Neural progenitor cell (in vitro differentiated cells): ENCODE measurements at places on chromosomes 11 and 22. TPM values are rescaled to one million over a fixed set of nuclear protein-coding genes. Genes with fewer than 3 reads are reported as not detected.

DNA sequence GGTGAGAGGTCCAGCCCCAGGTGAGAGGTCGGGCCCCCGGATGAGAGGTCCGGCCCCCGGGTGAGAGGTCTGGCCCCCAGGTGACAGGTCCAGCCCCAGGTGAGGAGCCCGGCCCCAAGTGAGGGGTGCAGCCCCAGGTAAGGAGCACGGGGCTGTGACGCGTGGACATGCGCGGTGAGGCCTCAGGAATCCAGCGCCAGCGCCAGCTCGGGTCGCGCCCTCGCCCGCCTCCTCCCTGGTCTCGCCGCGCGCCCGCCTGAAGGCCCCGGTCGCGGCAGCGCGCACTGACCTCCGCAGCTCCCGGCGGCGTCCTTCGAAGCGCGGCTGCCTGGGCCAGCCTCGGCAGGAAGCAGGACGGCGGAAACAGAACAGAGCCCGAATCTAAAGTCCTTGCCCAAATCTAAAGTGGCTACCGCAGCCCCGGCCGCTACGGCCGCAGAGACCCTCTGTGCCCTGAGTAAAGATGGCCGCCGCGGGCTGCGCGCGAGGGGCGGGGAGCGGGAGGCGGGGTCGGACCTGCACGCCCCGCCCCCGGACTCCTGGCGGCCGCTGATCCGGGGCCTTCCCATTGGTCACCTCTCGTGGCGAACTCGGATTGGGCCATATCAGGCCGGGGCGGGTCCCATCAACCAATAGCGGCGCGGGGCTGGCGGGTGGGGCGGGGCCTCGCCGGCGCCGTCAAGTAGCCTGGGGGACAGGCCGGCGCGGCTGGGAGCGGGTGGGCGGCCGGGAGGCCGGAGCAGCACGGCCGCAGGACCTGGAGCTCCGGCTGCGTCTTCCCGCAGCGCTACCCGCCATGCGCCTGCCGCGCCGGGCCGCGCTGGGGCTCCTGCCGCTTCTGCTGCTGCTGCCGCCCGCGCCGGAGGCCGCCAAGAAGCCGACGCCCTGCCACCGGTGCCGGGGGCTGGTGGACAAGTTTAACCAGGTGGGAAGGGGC is at the start of the genes ALG12 and CRELD2:
TSS of gene ALG12 (minus strand) at position 465 of the 937 bp plus-strand sequence. CDS start 4,673 bp downstream, outside the sequence.
TSS of gene CRELD2 (plus strand) at position 661 of the 937 bp plus-strand sequence. CDS start at position 797, 136 bp downstream.
- DNase-seq, result peak; percentile 99

DNA sequence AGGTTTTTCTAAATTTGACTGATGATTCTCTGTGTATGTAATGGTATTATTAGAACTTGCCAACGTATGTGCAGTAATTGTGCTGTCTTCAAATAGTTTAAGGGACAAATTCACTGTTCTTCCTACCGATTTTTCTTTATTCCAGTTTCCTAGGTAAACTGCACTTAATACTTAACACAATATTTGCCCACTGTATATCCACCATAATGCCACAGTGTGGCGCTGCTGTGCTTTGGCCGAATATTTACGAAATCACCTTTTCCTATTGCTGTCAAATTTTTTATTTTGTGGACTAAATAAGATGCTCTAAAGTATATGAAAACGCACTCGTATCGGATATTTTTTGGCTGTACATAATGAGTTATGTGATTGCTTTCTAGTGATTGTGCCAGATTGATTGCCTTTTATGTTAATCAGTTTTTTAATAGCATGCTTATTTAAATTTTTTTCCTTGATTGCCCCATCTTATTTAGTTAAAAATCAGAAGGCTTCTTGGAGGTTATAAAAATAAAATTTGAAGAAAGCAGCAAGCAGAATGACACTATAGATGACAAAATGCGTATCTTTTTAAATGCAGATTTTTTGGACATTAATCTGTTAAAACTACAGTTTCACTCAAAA is 10.5 kb downstream of the AASDHPPT start:
- peak; percentile 54 for DNase-seq

DNA sequence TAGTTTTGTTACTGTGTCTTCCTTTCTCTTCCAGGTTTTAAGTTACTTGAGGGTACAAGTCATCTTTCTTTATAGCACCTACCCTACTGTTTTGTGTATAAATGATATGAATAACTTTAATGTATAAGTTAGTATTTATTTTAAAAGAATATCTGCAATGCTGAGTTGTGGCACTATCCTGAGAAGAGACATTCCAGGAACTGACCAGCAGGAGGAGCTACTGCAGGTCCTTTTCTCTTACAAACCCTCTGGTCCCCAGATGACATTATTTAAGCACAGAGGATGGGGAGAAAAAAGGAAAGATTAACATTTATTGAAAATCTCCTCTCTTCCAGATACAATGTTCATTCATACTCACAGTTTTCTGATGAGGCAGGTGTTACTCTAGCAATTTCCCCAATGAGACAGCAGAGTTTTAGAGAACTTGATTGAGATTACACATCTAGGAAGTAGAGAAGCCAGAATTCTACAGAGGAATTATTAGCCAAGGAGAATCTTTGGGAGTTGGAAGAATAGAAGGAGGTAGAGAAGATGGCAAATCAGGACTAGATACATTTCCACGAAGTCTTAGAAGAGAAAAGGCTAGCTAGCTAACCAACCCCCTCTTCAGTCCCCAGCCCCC is 541.2 kb upstream of the API5 start:
- DNase-seq, result peak; percentile 56

- DNase-seq, result peak; percentile 75
Measured at GRCh38 chr11:14300661-14301304, 58.2 kb downstream of the RRAS2 start.

GRCh38 chr11:132373405-132374143 is 1003.2 kb downstream of the NTM start:
- DNase-seq, result no peak

GRCh38 chr11:96054870-96055705 is 131.2 kb upstream of the MTMR2 start:
- peak; percentile 85 for DNase-seq

DNA sequence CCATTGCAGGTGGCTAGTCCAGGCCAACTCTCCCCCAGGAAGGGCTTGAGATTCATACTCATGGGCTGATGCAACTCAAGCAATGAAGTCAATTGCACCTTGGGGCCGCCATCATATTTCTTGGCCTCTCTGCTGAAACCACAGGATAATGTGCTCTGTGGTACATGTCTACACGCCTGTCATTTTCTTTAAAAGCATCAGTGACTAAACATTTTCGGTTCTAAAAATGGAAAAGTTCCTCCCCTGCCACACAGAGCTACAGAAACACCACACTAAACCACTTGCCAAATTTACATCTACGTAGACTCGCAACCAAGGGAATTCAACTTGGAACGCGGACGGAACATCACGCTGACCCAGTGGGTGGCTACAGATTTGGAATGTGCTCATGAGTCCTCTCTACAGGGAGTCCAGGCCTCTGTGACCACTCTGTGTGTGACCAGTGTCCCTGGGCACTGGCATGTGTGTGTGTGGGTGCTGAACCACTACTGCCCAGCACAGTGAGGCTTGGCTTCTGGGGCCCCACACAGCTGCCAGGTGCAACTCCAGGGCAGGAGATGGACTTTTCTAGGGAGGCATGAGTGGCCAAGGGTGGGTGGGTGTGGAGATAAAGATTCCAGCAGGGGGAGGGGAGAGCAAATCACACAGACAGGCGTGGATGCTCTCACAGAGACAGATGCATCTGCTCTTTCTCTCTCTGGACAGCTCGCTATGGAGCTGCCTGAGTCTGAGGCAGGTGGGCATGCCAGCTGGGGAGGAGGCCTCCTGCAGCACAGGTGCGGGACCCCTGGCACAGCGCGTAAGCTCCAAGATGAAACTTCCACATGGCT is 261.9 kb downstream of the CTTN start:
- DNase-seq, result no peak

DNA sequence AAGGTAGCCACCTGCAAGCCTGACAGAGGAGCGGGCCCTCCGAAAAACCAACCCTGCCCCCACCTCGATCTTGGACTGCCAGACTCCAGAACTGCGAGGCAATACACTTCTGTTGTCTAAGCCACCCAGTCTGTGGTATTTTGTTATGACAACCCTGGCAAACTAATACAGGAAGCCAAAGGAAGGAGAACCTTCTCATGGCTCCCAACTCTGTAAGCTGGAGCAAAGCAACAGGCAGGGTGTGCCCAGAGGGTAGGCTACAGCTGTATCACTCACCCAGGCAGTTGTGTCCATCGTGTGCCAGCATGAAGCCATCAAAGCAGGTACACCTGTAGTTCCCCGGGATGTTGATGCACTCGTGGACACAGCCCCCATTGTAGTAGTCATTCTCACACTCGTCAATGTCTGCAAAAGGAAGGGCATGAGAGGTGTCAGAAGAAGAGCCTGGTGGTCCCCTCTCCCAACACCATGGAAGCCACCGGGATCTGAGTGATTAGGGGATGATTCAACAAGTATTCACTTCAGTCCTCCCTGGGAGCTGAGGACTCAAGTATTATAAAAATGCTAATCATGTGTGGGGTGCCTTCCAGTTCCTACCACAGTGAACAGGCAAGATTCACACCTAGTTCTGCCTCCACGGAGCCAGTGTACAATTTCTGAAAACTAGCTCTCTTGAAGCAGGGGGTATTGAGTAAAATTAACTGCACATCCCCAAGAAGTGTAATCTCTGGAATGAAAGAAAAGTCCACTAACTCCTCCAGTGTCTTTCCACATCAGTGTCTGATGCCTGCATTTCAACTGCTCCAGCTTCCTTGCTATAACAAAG is 23.3 kb downstream of the SCUBE1 start:
- DNase-seq, result no peak

GRCh38 chr11:70643642-70644041 is 245.3 kb downstream of the CTTN start:
- no peak for DNase-seq

DNA sequence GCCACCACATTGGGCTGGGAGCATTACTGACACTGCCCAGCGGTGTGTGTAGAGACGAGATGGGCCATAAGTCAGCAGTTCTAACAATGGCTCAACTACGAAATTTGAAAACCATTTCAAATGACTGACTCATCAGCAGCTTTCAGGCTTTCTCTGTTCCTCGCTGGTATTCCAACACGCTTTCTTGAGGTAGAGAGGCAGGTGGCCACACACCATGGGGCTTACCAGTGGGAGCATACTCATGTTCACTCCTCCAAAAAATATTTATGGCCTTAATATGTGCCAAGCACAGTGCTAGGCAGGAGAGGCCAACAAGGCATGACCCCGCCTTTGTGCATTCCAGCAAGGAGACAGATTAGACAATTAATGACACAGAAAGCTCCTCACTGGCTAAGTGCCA is 20.3 kb downstream of the ARFGAP2 start:
- no peak for DNase-seq

RASSF10 gene
- 2.9 and 3.1 TPM in 2 replicates for total RNA-seq

NXPE2 gene
- total RNA-seq, result not detected in 2 replicates

GRK3 gene
- 20.8 and 21.4 TPM in 2 replicates for total RNA-seq
